ENCODE measurements at places on chromosomes 2 and 18.

DNA sequence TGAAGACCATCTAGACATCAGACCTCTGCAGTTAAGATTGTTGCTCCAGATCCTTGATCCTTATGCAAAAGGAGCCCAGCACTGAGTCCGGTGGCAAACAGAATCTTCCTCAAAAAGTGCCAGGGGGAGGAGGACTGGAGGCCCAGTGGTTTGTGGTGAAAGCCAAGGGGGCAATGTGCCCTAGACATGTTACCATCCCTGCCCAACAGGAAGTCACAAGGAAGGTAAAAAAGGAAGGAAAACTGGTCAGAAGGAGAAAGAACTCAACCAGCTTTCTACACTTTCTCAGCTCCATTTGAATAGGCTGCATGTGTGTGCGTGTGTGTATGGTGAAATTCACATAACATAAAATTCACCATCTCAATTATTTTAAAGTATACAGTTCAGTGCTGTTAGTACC lies 25.0 kb upstream of the KDM3A start:
- no peak for DNase-seq

DNA sequence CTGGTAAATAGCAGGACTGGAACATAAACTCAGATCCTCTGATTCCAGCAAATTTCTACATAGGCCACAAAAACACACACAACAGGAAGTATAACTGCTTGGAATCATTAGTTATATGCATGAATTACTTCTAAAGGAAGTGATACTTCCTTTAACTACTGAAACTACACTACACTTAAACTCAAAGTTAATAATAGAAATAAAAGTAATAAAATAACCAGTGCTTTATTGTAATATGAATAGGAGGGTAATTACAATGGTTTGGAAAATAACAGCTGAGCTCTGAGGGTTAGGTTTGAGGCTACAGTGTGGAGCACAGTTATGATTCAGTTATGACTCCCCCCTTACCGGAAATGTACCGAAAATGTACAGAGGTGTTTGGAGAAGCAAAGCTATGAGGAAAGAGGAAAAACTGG lies 18.5 kb upstream of the POLI start:
- no peak for DNase-seq

DNA sequence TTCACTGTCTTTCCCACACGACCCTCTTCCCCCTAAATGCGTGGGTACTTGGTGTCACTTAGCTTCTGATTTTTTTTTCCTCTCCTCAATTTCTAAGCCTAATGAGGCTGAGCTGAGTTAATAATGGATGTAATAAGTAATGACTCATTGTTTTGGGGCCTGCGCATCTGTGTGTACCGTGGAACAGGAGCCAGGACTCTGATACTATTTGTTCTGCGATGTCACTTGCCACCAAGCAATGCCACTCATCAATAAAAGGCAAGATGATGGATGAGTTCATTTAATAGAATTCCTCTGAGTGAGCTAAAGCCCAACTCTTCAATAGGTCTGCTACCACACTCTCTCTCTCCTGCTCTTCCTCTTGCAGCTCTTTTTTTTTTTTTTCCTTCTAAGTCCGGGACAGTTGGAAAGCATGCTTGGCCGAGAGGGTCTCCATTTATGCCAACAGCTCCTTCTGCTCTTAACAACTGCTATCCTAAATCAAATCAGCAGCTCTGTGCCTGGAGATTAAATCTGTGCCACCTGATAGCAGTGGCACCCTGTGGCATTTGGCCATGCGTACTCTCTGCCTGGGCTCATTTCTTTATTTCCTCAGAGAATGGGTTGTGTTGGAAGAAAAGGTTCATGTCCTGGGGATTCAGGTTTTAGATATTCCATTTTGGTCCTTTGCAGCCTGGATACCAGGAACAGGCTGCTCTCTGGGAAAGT lies 1284.2 kb upstream of the PIK3C3 start:
- no peak for DNase-seq

GRCh38 chr2:160228141-160228917 lies 28.3 kb upstream of the ITGB6 start:
- no peak for DNase-seq

DNA sequence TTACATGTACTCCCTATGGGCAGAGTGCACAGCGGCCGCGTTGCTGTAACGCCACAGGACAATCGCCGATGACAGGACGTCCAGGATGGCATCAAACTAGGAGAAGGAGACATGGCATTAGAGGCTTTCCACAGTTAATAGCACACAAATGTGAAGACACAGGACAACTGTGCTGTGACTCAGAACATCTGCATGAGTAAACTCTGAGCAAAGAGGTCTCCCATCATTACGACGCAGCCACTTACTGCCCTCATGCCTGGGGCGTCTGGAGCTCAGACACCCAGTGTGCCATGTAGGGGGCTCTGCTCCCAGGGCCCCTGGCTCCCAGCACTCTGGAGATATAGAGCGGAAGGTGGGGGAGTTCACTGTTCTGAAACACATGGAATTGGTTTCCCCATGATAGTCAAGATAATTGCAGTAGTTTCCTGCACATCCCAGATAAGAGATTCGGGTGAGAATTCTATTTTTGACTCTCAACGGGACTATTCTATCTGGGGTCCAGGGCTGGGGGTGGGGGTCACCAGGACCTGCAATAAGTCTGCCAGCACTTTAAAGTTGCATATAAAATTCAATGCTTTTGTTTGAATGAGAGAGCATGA lies 168.1 kb downstream of the TMEM163 start:
- no peak for DNase-seq

- no peak for DNase-seq
Measured at GRCh38 chr2:146312899-146313298, 1531.9 kb upstream of the ACVR2A start.

DNA sequence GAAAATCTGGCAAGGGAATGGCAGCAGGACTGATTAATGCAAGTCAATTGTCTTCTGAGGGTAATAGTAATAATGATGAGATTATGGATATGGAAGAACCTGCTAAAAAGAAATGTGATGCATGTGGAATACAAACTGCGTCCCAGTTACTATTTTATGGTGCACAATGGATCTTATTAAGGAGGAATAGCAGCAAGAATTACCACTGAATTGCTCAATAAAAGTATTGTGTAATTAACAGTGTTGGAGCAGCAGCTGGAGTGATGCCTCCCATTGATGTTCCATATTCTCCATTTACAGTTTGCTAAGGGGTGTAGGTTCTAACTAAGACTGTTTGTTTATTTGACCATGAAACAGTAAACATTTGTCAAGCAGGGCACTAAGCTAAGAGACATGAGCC lies 167.9 kb downstream of the HRH4 start:
- no peak for DNase-seq

- no peak for DNase-seq
Measured at GRCh38 chr2:51667679-51668078, 635.7 kb upstream of the NRXN1 start.

DNA sequence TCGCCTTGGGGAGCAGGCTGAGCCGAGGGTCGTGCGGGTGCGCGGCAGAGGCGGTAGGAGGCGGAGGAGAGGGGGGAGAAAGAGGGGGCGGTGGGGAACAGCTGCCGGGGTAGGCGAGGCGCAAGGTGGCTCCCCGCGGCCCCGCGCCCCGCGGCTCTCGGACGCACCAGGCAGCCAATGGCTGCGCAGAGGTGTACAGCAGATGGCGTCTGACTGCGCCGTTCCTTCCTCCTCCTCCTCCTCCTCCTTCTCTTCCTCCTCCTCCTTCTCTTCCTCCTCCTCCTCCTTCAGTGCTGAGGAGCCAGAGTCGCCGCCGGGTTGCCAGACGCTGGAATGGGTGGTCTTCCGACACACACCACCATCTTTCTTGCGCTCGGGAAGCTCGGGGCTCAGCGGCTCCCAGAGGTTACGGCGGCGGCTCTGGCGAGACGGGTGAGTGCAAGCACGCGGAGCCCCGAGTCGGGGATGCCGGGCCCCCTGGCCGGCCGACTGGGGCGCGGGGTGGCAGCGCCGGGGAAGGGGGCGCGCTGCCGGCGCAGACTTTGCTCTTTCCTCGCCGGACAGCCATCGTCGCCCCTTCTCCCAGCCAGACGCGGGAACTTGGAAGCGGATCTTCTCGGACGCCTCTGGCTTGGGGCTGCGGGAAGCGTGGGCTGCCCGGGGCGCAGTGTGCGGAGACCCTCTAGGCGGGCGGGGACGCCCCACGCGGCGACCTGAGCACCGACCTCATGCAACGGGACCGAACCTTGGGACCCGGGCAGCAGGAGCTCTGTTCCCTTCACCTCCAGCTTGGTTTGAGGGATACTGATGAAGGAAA lies at the start of gene THSD7B:
THSD7B (plus strand) TSS at position 290 of the 817 bp plus-strand sequence. CDS start 116,634 bp downstream, outside the sequence.
- DNase-seq = no peak

- no peak for DNase-seq
Measured at GRCh38 chr2:237160271-237160919, 74.7 kb downstream of the COPS8 start.

DNA sequence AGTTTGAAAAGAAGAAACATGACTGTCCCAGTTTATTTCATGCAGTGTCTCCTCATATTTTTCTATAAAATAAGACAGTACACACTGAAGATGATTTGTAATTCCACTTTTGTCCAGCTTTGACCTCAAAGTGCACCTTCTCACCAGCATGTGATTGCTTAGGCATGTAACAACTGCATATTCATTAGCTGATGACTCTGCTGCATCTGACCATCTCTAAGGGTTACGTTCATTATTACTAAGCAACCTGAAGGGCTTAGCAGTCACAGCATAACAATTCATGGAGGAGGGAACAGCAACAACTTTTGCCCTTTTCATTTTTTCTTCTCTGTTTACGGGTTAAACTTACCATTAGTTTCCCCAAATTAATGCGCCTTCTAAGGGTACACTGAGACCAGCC lies 330.6 kb upstream of the PIK3C3 start:
- no peak for DNase-seq
